ENCODE measurements at places on chromosomes 6 and 20.

DNA sequence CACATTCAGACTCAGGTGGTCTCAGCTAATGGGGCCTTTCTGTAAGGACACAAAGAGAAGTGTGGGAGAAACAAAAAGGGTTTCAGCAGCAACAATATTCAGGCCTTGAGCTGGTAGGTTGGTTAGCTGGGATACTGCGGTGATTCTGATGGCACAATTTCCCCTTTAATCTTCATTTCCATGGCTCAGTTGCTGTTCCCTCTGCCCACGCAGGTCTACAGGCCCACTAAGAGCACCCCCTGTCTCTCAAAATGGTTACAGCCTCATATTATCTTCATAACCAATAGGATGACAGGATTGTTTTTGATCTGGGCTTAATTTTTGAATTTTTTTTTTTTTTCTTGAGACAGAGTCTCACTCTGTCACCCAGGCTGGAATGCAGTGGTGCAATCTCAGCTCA is 48.9 kb downstream of the MYB start:
- no peak for DNase-seq

GRCh38 chr20:58752565-58752964 is 60.0 kb downstream of the NPEPL1 start:
- no peak for DNase-seq

- peak; percentile 19 for DNase-seq
These were observed 1.2 kb upstream of the BPI start for GRCh38 chr20:38302786-38303185.

- no peak for DNase-seq
These were observed 79.6 kb upstream of the SASH1 start for GRCh38 chr6:148263010-148263409.

- no peak for DNase-seq
These were observed 47.3 kb upstream of the BHLHE23 start for GRCh38 chr20:63054103-63054474.

- DNase-seq, result peak; percentile 88
These were observed 85.3 kb upstream of the TIAM2 start for GRCh38 chr6:154909821-154910220.

DNA sequence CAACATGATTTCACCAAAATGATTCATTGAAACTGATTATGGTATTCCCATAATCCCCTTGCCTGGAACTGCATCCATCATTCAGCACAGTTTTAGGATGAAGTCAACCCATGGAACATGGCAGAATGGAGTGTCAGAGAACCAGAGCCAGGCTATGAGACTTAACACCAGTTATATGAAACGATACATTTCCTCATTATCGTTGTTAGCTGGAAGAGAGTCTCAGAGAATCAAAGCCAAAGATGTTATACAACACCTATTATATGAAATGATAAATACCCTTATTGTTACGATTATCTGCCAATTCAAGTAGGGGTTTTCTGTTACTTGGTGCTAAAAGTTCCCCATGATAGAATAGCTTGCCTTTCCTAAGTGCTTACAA is 131.2 kb downstream of the BCAS1 start:
- DNase-seq, result no peak

DNA sequence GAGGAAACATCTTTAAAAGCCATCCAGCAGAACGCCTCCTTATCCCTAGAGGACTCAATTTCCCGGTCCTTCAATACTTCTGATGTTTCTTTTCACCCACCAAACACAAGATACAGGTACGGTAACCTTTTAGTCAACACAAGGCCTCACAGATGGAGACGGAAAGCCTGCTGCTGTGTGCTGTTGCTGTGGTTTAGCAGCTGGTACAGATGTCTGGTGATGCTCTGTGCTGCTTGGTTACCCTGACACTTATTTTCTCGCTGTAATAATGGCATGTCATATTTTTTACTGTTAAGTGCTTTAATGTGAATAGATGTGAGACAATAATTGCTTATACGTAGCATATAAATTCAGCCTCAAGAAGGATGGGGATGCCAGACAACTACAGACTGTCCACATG is 25.3 kb downstream of the GMDS start:
- DNase-seq, result peak; percentile 47

GRCh38 chr20:57576002-57576401 is 15.1 kb downstream of the PCK1 start:
- DNase-seq, result peak; percentile 44

DNA sequence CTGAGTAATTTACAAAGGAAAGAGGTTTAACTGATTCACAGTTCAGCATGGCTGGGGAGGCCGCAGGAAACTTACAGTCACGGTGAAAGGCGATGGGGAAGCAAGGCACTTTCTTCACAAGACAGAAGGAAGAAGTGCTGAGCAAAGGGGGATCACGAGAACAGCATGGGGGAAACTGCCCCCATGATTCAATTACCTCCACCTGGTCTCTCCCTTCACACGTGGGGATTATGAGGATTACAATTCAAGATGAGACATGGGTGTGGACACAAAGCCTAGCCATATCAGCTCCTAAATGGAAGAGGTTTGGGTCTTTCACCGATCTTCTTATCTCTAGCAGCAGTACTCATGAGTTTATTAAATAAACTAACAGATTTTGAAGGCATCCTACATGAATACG is 152.9 kb upstream of the RUNX2 start:
- no peak for DNase-seq

- DNase-seq, result no peak
These were observed 207.5 kb downstream of the CLIC5 start for GRCh38 chr6:45808042-45808645.

DNA sequence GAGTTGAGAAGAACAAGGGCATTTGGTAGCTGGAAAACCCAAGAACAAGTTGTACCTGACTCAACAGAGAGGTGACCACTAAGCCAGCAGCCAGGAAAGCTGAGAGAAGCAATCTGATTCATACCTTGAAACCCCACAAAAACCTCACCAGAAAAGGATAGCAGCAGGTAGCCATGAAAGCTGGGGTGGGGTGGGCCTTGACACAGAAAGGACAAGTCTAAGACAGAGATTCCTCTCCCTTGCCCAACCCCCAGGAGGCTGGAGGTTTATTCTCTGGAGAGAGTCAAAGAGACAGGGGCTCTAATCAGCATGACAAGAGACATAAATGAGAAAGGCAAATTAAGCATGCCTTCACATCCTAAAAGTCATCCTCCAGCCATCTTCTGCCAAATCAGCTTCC is 151.7 kb upstream of the DST start:
- DNase-seq, result no peak

DNA sequence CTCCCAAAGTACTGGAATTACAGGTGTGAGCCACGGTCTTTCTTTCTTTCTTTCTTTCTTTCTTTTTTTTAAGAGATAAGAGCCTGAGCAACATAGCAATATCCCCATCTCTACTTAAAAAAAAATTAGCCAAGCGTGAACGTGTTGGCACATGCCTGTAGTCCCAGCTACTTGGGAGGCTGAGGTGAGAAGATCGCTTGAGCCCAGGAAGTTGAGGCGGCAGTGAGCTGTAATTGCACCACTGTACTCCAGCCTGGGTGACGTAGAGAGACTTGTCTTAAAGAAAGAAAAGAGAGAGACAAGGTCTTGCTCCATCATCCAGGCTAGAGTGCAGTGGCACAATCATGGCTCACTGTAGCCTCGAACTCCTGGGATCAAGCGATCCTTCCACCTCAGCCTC is 162.0 kb upstream of the MLN start:
- no peak for DNase-seq
